ENCODE measurements at places on chromosomes 11 and 22.

DNA sequence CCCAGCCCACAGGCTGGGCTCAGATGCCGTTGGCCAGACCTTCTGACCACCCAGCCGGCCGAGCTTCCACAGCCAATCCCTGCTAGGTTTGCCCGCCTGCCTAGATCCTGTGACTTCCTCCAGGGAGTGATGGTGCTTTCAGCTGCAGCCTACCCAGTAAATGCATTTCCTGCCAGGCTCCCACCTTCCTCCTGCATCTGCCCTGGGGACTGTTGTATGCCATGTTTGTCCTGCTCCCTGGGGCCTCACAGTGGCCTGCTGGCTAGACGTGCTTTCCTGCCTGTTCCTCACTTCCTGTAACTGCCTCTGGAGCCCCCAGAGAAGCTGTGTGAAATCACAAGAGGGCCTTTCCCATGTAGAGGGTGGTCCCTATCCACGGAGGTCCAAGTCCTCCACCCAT, 86.2 kb downstream of the GALNT18 start:
- DNase-seq: no peak

GRCh38 chr11:130145975-130146776, 13.4 kb upstream of the ST14 start:
- no peak for DNase-seq

DNA sequence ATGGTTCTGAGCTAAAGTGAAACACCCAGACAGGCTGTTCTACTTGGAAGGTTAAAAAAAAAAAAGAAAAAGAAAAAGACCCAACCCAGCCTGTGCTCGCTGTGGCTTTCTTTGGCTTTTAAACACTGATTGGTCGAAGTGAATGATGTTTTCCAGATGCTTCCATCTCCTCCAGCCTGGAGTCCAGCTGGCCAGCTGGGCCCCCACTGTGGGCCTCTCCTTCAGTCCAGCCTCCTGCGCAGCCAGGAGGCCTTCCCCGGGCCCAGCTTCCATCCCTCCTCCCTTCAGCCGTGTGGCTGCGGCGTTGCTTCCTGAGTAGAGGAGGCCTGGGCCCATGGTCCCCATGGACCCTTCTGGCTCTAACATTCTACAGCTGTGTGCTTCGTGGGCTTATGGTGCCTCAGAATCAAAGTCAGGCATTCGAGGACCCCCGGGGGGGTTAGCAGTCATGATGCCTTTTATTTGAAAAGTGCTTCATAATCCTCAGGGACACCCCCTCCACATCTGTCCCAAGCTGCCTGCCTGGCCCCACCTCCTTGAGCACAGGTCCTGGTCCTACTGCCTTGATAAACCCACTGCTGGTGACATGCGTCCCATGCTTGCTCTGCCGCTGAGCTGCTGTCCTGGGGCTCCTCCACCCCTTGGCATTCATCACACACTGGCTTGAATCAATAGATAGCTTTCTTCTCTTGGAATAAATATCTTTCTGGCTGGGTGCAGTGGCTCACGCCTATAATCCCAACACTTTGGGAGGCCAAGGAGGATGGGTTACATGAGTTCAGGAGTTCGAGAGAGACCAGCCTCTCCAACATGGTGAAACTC, 42.2 kb upstream of the FBLN1 start:
- DNase-seq: no peak

DNA sequence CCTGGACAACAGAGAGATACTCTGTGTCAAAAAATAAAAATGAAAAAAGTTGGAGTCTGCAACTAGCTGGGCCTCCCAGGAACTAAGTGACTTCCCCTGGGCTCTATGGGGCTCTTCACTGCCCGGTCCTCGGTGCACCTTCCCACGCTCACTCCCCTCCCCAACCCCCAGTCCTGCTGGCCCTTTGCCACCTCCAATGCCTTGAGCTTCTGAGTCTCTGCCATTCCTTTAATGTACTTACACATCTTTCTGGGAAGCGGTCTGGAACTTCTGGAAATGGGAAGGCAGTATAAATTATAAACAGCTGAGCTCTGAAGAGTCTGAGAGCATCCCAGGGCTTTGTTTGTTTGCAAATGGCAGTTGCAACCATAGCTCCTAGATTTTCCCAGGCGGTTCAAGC, 5.9 kb upstream of the BATF2 start:
- DNase-seq: no peak

DNA sequence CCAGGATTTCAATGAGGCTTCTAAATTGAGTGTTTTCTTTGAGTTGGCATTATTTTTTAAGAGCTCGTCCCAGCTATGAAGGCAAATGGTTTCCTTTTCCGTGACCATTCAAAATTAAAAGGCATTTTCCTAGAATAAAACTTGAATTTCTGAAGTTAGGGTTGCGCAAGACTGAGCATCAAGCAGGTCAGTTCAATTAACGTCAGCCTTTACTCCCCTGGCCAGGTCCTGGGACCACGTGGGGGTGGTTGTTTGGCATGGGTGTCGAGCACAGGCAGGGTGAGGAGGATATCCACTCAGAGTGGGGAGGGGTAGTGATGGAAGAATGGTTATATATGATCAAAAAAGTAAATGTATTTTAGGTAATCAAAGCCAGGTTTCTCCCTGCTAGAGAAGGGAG, 43.4 kb upstream of the TSKU start:
- no peak for DNase-seq

DNA sequence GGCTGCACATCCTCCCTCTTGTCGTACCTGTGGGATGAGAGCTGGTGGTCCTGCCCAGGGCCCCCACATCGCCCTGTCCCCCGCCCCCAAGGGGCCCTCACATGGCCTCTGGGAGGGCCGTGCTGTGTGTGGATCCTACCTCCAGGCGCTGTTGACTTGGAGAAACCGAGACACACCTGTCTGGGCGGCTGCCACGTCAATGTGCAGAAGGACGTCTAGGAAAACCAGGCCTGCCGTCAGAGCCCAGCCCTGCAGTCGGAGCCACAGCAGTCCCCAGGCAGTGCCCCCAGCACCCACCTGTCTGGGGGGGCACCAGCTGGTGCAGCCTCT, 14.2 kb downstream of the ALG12 start:
- no peak for DNase-seq

DNA sequence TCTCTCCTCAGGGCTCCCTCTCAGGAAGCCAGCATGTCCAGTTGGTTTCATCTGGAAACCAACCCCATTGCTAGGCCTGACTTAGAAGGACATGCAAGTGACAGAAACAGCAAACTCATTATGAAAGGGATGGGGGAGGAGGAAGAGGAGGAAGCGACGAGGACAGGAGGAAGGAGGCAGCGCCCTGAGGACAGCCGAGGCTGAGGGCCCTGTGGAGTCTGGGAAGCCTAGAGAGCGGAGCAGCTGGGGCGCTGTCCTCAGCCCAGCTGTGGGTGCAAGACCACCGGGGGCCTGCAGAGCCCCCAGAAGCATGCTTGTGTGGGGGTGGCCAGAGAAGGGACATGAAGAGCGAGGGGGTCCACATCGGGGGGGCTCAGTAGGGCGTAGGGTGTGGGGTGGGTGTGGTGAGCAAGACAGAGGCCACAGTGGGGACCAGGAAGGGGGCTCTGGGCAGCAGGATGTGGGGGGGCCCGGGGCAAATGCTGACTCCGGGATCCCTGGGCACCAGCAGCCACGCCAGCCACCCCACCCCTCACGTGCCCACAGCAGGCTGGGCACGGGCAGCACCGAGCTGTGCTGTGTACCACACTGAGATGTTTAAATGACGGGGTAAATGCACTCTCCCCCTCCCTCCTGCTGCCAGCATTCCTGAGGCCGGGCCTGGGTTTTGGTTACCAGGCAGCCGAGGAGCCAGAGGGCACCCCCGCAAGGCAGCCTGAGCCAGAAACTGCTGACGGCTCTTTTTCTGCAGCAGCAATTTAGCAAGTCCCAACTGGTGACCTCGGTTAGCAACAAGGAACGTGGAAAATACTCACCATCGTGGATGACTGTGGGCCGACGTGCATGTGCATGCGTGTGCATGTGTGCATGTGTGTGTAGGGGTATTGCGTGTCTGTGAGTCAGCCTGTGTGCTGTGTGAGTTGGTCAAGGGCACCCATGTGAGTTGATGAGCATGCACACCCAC, 82.7 kb upstream of the LINC01488 start:
- DNase-seq: no peak

- DNase-seq: no peak
Observed at GRCh38 chr11:472816-473215, 22.7 kb downstream of the PTDSS2 start.

- DNase-seq: no peak
Observed at GRCh38 chr11:121909596-121909995, 206.4 kb downstream of the BLID start.
